Cardiac ventricle fibroblast (primary cell): ENCODE measurements at places on chromosomes 11 and 22. TPM values are rescaled to one million over a fixed set of nuclear protein-coding genes. Genes with fewer than 3 reads are reported as not detected.

YAP1 gene
- total RNA-seq = 102 TPM in 2 replicates

IL10RA gene
- total RNA-seq = not detected in 2 replicates

NXPE2 gene
- not detected in 2 replicates for total RNA-seq

ISX gene
- not detected in 2 replicates for total RNA-seq

PARVB gene
- total RNA-seq = 54.1 and 62.7 TPM in 2 replicates

TPH1 gene
- total RNA-seq = not detected in 2 replicates

PTGDR2 gene
- 0.29 TPM in 1 of 2 replicates, not detected in the other for total RNA-seq

NCR3LG1 gene
- total RNA-seq = 3.5 TPM in 2 replicates

PRCP gene
- total RNA-seq = 58.2 and 58.8 TPM in 2 replicates

KIF18A gene
- total RNA-seq = 0.24 and 0.94 TPM in 2 replicates

BCO2 gene
- 0.81 and 1.2 TPM in 2 replicates for total RNA-seq

CCDC87 gene
- 0.44 and 1.3 TPM in 2 replicates for total RNA-seq

BIRC3 gene
- 0.05 and 0.06 TPM in 2 replicates for total RNA-seq

TUBA8 gene
- 0.12 and 0.29 TPM in 2 replicates for total RNA-seq

ARHGAP42 gene
- 5.9 and 7.7 TPM in 2 replicates for total RNA-seq

KCNK7 gene
- total RNA-seq = not detected in 2 replicates

GGTLC3 gene
- total RNA-seq = not detected in 2 replicates

KRTAP5-5 gene
- total RNA-seq = not detected in 2 replicates

SLC22A6 gene
- total RNA-seq = not detected in 2 replicates

OR4A16 gene
- not detected in 2 replicates for total RNA-seq

CLTCL1 gene
- 2.9 and 3.4 TPM in 2 replicates for total RNA-seq

OR5AN1 gene
- not detected in 2 replicates for total RNA-seq

OR5P2 gene
- not detected in 2 replicates for total RNA-seq

CELSR1 gene
- 0.64 and 0.94 TPM in 2 replicates for total RNA-seq

IGF2 gene
- total RNA-seq = 10.5 and 17.5 TPM in 2 replicates

FAM83F gene
- not detected in 2 replicates for total RNA-seq

OR51B5 gene
- total RNA-seq = not detected in 2 replicates

TRPM5 gene
- not detected in 2 replicates for total RNA-seq

MPZL2 gene
- total RNA-seq = 0.44 and 0.68 TPM in 2 replicates

RIBC2 gene
- 0.25 and 0.59 TPM in 2 replicates for total RNA-seq

UBASH3B gene
- 2.0 and 2.6 TPM in 2 replicates for total RNA-seq

CFAP300 gene
- total RNA-seq = 9.3 and 13.4 TPM in 2 replicates
